ENCODE measurements at places on chromosomes 5 and 9.

- DNase-seq: no peak
These were observed 17.9 kb upstream of the TNIP1 start for GRCh38 chr5:151098768-151099121.

- DNase-seq: no peak
These were observed 73.5 kb downstream of the OTULIN start for GRCh38 chr5:14738050-14738449.

DNA sequence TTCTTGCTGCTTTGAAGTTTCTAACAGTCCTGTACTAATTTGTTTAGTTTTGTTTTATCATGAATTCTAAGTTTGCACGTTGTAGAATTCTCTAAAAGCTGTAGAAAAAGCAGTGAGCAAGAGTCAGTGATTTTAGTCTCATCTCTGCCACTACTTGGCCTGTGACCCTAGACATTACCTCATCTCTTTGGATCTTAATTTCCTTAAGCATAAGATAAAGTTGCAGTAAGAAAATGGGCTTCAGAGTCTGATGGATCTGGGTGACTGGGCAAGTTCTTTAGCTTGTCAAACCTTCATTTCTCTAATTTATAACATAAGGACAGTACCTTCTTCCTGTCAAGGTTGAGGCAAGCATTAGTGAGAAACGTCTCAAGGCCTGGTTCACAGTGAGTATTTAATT lies 247.9 kb downstream of the DMRT2 start:
- no peak for DNase-seq

DNA sequence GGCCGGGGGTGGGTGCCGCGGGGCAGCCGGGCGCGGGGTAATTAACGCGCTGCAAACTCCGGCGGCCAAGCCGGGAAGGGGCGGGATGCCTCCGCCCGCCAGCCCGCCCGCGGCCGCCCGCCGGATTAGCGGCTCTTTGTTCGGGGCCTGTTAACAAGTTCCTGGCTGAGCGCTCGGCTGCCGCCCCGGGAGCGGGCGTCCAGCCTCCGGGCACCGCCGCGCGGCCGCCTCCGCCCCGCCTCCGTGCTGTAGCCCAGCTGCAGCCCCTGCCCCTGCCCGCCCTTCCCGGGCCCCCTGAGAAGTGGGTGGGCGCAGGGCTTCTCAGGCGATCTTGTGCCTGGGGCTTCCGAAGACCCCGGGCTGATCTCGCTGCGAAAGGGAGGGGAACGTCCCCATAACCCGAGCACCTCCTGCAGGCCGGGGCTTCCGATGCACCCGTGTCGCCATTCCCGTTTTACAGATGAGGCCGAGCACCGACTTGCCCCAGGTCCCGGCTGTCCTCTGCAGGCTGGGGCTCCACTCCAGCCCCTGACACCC lies 7.5 kb downstream of the UNC5A start:
- peak; percentile 22 for DNase-seq

DNA sequence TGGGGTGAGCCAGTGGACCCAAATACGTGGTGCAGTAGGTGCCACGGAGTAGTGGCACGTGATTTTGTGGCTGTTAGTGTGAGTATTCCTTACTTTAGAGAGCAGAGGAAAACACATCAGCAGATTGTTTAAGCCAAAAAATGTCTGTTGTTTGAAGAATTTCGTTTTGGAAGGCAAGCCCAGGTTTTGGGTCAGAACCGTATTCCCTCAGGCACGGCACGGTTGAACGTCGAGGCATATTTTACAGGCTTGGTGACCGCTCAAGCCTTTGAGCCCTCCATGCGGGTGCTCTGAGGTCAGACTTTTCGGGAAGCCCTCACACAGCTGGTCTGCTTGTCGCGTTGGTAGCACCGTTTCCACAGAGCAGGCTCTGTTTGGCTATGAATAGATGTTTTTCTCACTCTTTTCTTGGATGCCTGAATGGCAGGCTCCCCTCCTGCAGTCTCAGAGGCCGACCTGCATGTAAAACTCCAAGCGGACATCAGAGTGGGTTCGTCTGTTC lies 27.2 kb downstream of the NEK6 start:
- no peak for DNase-seq

- DNase-seq: no peak
These were observed 113.2 kb downstream of the SEC61B start for GRCh38 chr9:99335280-99335679.

DNA sequence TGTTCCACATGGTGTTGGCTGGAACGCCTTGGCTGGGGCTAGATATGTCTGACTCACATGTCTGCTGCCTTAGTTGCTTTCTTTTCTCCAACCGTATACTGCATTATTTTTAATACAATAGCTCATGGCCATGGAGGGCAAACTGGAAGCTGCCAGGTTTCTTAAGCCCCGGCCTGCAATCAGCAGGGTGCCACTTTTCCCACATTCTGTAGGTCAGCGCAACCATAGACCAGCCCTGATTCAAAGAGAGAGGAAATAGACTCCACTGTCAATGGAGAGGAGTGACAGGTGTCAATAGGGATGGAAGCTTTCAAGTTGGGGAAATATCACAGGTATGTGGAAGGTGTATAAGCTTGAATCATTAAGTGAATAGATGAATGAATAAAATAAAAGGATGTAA lies 60.5 kb downstream of the TARS1 start:
- no peak for DNase-seq

DNA sequence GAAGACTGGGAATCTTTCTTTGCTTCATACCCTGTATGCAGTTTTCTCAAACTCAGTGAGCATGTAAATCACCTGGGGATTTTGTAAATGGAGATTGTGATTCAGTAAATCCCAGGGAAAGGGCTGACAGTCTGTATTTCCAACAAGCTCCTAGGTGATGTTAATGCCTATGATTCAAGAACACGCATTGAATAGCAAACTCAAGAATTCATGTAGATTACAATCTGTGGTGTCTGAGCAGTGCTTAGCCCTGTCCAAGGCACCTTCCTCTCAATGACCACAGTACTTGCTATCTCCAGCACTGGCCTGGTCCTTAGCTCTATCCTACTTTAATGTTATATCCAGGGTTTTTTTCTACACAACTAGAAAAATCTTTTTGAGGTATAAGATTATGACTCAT lies 721.4 kb upstream of the MEF2C start:
- no peak for DNase-seq

DNA sequence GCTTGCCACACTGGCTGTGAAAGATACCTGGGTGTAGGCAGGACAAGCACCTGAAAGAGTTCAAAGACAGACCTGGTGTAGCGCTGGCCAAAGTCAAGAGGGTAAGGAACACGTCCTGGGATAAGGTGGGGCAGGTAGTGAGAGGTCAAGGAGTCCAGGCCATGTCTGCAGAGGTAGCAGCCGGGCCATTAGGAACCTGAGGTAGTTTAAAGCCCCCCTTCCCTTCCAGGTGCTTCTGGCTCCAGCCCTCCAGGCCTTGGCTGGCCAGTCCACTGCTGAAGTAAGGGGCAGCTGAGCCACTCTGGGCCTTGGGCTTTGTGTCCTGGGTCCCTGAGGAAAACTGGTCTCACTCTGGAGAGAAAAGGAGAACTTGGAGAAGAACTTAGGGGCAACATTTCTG lies 13.9 kb upstream of the NR5A1 start:
- no peak for DNase-seq

- DNase-seq: no peak
These were observed 34.2 kb upstream of the RASGRF2 start for GRCh38 chr5:80925931-80926330.

GRCh38 chr5:34485768-34486030 lies 170.4 kb upstream of the RAI14 start:
- DNase-seq: no peak

GRCh38 chr9:95060916-95061315 lies 256.6 kb downstream of the FANCC start:
- no peak for DNase-seq

DNA sequence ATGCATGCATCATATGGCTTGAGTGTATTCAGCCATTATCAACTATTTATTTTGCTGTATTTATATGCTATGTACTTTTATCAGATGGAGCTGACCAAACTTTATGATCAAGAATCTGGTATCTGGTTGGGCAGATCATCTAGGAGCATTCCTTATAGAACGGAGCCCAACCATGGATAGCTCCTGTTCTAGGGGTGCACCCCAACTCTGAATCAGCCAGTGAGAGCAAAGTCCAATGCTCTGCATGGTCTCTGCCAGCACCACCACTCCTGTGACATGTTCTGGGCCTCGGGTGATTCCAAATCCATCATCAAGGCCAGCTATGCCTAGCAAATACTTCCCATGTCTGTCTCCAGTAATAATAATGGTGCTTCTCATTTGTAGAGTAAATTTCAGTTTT lies 517.5 kb downstream of the AGTPBP1 start:
- no peak for DNase-seq

DNA sequence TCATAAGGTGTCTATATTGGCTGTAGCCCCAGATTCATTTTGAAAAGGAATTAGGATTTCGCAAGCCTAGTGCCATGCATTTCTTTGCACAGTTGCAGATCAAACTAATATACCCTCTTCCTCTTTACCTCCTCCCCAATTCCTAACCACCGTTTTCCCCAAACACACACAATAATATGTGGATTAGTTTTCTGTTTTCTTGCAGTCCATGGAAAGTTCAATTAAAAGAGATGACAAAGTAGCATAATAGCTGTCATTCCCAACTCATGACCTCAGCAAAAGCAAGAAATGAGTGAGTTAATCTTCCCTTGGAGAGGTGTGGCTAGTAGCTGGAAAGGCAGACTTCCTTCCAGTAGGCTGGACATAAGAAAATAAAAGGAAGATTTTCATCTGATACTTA lies 349.1 kb downstream of the TMEM232 start:
- no peak for DNase-seq

Data from stimulated activated CD4-positive, alpha-beta T cell treated with anti-CD3 and anti-CD28 coated beads, Interleukin-4, amount 100 ng/mL, for 1 hour (primary cell).